Stimulated activated CD4-positive, alpha-beta T cell treated with anti-CD3 and anti-CD28 coated beads, Interleukin-4, amount 100 ng/mL, for 24 hours (primary cell): ENCODE measurements at places on chromosomes 13 and 19.

- DNase-seq: no peak
Observed at GRCh38 chr13:20101467-20102316, 59.2 kb downstream of the GJA3 start.

DNA sequence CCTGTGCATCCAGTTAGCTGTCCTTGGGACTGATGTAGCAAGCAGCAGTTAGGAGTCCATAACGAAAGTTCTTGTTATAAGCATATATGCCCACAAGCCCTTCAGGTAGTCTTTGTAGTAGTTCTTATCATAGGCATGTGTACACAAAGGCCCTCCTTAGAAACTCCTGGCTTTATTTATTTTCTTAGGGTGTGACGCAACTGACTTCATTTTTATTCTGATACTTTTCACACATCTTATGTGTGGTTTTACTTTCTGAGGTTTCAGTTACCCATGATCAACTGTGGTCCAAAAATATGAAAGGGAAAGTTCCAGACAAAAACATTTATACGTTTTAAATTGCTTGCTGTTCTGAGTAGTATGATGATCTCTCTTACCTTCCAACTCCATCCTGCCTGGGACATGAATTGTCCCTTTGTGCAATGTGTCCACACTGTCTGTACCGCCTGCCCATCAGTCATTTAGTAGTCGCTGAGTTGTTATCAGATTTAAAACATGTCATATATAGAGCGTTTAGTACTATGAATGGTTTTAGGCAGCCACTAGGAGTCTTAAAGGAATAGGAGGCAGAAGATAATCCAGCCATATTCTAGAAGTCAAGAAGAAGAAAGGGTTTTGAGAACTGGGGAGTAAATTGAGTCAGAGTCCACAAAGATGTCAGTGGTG is 19.4 kb downstream of the GPC5 start:
- no peak for DNase-seq

- DNase-seq: no peak
Observed at GRCh38 chr13:113656003-113656588, 1.9 kb downstream of the ATP4B start.

DNA sequence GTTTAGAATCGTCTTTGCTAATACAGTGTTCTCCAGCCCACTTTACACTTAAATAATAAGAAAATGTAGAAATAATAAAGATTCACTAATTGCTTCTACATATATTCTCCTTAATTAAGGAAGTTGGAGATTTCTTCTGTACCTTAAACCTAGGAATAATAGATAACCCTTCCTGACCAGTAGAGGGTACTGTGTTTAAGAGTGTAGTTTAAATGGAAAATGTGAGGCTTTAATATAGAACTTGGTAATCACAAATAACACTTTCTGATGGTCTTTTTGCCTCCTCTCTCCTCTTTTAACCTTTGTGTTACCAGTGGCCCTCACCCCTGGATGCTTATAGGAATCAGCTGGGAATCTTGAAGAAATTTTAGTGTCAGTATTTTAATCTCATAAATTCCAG is 20.7 kb downstream of the POMP start:
- DNase-seq: no peak

- no peak for DNase-seq
Observed at GRCh38 chr19:38805180-38805579, 7.6 kb downstream of the LGALS4 start.

DNA sequence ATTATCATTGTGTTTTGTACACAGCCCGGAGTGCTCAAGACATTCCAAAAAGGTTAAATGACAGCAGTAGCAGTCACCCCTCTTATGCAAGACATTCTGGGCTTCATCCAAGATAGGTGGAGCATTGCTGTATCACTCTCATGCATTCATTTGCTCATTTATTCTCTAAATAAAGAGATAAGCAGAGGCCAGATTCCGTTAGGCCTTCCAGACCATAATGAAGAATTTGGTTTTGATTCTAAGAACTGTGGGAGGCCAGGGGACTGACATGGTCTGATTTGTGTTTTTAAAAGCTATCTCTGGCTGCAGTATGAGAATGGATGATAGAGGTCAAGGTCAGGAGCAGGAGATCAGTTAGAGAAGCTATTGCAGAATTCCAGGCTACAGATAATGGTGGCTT is 145.8 kb downstream of the KCNRG start:
- no peak for DNase-seq

DNA sequence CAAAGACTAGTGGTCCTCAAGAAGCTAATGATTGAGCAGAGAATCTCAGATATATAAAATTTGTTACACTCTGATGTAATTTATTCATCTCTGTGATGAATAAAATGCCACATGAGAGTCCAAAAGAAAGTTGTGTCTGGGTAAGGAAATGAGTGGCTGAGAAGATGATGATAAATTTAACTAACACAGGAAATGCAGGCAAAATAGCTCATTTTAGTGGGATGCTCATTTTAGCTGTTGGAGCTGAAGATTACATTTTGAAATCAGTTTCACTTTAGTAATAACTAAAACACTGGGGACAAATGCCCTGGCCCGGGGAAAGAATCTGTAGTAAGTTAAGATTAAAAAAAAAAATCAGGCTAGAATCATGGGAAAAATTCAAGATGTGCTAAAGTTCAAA is 35.2 kb downstream of the SPRY2 start:
- no peak for DNase-seq

DNA sequence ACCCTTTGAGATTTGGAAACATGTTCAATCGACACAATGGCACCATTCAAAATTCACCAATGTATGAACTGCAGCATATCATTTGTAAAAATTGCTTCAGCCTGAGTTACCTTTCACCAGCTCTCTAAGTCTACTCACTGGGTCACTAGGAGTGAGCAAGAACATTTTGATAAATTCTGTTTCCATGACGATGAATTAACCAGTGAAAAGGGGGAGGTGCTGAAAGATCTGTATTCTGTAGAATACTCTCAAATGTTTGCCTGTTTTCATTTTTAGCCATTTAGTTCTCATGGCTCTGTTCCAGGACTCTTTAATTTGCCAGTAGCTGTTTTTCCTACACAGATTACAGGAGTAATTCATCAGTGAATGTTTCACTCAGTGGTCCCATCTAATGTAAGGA is 883.4 kb downstream of the DIAPH3 start:
- DNase-seq: no peak

DNA sequence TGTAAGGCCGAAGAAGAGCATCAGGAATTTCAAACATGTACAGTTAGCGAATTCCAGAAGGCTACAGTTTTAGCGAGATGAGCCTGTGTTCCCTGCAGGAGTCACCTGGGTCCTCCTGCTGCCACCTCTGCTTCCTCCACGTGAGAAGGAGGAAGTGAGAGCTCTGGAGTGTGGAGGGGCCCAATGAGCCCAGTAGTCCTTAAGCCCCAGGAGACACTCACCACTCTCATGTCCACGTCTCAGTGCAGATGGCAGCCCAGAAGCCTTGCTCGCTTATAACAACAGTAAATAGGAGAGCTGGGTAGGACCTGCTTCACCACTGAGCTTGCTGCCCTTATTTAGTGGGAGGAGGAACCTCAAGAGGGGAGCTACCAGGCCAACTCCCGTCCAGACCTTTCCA is 44.3 kb downstream of the SERP2 start:
- no peak for DNase-seq

- no peak for DNase-seq
Observed at GRCh38 chr19:1379126-1379905, 4.4 kb upstream of the NDUFS7 start.

- no peak for DNase-seq
Observed at GRCh38 chr13:98878486-98879126, 99.3 kb downstream of the DOCK9 start.

GRCh38 chr13:113140677-113141600 is 17.5 kb upstream of the PROZ start:
- no peak for DNase-seq

GRCh38 chr13:31394506-31394905 is 194.7 kb downstream of the B3GLCT start:
- DNase-seq: no peak

GRCh38 chr13:41150058-41150457 is 17.5 kb upstream of the KBTBD6 start:
- DNase-seq: no peak

GRCh38 chr19:42277821-42278451 is 8.9 kb downstream of the CIC start:
- DNase-seq: no peak

DNA sequence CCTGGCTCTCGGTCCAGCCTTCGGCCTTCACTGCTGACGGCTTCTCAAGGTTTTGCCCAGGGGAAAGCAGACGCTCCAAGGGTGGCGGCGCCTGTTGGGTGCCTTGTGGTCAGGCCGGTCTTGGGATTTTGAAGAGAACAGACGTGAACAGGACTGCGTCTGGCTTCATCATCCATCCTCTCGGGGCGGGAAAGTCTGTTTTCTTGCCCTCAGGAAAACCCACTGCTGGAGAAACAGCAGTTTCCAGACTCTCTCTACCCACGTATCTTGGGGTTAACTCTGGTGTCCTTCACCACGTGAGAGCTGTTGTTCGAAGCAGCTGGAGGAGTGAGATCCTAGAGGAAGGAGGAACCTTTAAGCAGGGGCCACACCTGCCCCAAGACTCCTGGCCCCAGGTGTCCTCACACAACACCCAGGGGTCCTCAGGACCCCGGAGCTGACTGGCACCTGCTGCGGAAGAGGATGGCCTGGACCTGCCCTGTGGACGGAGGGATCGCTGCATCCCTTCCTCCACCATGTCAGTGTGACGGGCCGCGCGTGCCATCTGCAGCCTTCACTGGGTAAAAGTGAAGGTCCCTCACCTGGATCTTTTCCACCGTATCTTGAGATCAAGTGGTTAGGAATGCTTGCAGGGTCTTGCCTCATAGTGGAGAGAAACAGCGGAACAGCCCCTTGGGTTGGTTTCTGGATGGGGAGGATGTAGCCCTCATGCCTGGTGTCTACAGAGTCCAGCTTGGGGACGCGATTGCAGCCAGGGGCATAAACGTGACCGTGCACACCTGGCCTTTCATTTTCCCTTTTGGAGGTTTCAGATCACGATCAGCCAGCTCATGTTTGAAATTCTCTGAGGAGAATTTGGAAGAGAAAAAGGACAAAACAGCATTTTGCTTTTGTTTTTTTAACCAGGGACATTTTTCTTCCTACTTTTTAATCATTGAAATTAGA is 69.5 kb upstream of the MCF2L start:
- no peak for DNase-seq

DNA sequence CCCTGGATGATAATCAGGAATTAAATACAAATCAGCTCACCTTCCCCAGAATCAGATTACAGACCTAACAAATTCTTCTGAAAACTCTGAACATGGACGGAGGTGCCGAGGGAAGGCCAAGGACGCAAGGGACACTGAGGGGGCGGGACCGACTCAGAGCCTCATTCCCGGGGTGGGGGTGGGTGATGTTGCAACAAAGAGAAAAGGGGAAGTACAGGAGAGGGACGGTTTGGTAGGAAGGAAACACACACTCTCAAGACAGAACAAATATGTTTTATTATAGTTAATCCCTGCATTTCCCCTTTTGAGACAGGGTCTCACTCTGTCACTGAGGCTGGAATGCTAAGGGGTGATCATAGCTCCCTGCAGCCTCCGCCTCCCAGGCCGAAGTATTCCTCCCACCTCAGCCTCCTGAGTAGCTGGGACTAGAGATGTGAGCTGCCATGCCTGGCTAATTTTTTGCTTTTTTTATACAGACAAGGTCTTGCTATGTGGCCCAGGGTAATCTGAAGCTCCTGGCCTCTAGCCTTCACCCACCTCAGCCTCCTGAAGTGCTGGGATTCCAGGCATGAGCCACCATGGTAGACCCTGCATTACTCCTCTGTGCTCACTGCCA is 786 bp upstream of the LILRA2 start:
- no peak for DNase-seq

GRCh38 chr13:62309904-62310303 is 894.3 kb upstream of the PCDH20 start:
- no peak for DNase-seq

DNA sequence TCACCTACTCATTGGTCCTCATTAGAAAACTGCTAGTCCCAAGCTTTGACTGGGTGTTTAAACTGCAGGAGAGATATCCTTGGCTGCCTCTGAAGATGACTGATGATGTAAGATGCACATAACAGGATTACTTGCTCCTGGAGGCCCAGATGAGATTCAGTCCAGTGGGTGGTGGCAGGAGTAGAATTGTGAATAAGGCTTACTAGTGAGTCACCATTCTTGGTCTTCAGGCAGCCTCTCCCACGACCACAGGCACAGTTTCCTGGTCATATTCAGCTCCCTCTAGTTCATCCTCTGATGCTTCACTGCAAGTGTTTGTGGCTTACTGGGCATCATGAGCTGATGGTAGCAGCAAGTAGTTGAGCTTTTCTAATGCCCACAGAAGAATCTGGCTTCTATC is 12.1 kb downstream of the SERTM1 start:
- no peak for DNase-seq

GRCh38 chr19:45428384-45429231 is 4.9 kb upstream of the ERCC1 start:
- DNase-seq: no peak

DNA sequence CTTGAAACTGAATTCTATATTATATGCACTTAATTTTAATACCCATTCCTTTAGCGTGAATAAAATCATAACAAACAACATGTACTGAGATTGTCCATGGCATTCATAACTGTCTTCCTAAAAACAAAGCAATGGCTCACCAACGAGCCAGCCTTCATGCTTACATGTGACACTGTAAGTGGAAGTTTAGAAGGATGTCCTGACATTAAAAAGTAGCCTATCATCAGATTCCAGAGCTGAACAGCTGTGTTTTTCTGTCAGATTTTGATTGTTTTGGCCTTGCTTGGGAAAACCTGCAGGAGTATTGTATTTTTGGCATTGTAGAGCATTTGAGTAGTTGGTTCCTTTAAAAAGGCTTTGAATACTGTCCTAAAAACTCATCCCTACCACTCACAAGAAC is 21.3 kb downstream of the ANKRD10 start:
- no peak for DNase-seq

- DNase-seq: no peak
Observed at GRCh38 chr19:48961673-48962028, 3.5 kb upstream of the FTL start.

GRCh38 chr13:113466383-113466782 is 13.1 kb upstream of the ADPRHL1 start:
- DNase-seq: no peak

DNA sequence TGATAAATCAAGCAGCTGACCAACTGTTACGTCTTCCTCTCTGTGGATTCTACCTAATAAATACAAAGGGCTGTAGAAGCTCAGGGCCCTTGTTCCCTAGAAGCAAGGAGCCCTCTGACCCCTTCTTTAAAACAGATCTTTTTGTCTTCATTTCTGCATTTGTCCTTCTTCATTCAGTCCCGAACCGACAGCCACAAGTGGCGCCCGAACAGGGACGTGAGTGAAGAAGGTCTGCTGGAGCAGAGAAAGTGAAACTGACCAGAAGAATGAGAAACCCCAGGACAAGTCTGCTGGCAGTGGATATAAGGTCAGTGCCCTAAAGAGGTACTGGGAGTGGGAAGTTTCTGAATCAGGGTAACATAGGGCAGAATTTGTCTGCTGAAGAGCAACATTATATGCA is 13.1 kb downstream of the ZNF773 start:
- no peak for DNase-seq
